ENCODE measurements at places on chromosomes 16 and 17.

DNA sequence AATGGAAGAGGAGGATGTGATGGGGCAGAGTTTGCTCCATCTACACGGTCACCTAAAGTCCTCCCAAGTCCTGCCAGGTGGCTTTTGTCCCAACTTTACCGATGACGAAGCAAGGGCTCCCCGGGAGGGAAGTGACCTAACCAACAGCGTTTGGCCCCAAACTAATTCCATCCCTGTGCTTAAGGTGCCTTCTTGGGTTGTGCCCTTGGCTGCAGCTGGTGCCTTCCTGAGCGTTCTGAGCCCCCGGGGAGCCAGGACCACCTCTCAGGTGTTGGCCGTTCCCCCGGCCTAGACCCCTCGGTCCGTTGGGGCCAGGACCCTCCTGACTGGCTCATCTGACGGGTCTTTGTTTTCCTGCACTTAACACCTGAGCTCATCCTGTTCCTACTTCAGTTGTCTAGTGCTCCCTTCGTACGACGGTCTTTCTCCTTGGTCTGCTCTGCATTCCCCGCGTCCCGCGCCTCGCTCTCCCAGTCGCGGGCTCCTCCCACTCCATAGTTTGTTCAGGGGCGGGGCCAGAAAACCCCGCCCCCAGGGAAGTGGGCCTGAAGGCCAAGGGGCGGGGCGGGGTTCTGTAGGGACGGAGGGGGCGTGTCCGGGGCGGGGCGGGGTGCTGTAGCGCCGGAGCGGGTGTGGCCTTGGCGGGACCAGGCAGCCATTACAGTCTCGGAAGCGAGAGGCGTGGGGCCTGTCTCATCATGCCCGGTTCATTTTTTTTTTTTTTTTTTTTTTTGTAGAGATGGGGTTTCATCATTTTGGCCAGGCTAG is 822 bp upstream of the ZSCAN10 start:
- no peak for DNase-seq

DNA sequence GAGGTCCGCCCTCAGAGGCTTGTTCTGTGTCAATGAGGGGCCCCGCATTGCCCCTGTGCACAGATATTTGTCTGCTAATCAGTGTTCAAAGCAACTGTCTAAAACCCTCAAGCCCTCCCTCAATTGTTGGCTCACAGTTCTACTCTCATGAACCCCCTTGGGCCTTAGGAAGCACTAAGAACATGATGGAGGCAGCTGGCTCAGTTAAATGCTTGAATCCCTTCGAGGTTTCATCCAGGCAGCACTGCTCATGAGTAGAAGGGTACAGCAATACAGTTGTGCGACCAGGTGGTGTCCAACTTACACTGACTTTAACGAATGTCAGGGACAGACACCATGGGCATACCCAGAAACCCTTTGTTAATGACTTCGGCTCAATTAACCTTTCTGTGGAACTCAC is 89.2 kb upstream of the WSCD1 start:
- no peak for DNase-seq

- DNase-seq, result no peak
These were observed 1.5 kb upstream of the MAF start for GRCh38 chr16:79601931-79602627.

DNA sequence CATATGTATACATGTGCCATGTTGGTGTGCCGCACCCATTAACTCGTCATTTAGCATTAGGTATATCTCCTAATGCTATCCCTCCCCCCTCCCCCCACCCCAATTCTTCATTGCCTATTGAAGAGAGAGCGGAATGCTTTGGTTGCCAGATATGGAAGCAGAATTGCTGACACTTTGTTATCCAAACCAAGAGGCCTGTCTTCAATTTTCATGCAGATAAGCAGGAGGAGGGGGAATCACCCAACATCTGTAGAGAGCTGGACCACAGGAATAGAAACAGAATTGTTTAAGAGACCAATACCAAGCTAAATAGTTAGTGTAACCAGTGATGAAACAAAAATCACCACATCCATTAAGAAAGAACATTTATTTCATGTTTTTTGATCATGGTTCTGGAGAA is 7.1 kb downstream of the ASPA start:
- DNase-seq, result no peak

Data from vagina (tissue), 2 donors.